ENCODE measurements at places on chromosomes 2 and 18. TPM values are rescaled to one million over a fixed set of nuclear protein-coding genes. Genes with fewer than 3 reads are reported as not detected.
A peak's percentile ranks its signal among the peaks of the same experiment; 100 is the strongest.

NEU4 gene
- 5.4 TPM for total RNA-seq

GRCh38 chr2:190763901-190764514 is 115.1 kb downstream of the NAB1 start:
- no peak overlapping the region for H3K27ac ChIP-seq
- DNase-seq, result no peak
- H3K4me3 ChIP-seq, result no peak overlapping the region
- H3K4me1 ChIP-seq, result no peaks in the 10 kb centered on the region
- H3K27me3 ChIP-seq, result no peaks in the 10 kb centered on the region
- H3K36me3 ChIP-seq, result no peaks in the 10 kb centered on the region

GRCh38 chr2:230793572-230794359 is 71.0 kb upstream of the ITM2C start:
- H3K4me3 ChIP-seq, result peak overlapping the region; percentile 47
- H3K27ac ChIP-seq, result peak overlapping the region; percentile 81
- H3K36me3 ChIP-seq, result no peaks in the 10 kb centered on the region
- peak; percentile 70 for DNase-seq
- peaks cover 36% of the 10 kb centered on the region for H3K4me1 ChIP-seq

DNA sequence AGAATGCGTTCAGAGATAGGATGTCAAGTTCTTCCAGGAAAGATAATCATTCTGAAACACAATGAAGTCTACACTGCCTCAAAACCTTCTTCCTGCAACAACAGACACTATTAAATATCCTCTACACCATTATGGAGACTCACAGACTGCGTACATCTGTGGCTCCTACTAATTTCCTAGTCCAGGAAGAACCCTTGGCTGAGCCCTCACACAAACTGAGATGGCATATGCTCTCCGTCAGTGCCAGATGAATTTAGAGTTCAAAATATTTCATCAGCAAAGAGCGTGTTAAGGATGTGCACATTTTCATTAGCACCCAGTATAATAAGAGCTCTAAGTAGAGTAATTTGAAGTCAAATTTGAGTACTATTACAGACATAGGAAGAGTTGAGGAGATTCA is 117.2 kb downstream of the TCF4 start:
- no peaks in the 10 kb centered on the region for H3K27me3 ChIP-seq
- H3K4me1 ChIP-seq, result no peaks in the 10 kb centered on the region
- no peaks in the 10 kb centered on the region for H3K36me3 ChIP-seq
- no peak for DNase-seq
- H3K27ac ChIP-seq, result no peak overlapping the region

GRCh38 chr2:128986867-128987268 is 668.2 kb upstream of the HS6ST1 start:
- no peak for DNase-seq
- H3K27ac ChIP-seq, result no peak overlapping the region
- H3K27me3 ChIP-seq, result no peaks in the 10 kb centered on the region
- no peak overlapping the region for H3K4me3 ChIP-seq
- no peaks in the 10 kb centered on the region for H3K36me3 ChIP-seq

DNA sequence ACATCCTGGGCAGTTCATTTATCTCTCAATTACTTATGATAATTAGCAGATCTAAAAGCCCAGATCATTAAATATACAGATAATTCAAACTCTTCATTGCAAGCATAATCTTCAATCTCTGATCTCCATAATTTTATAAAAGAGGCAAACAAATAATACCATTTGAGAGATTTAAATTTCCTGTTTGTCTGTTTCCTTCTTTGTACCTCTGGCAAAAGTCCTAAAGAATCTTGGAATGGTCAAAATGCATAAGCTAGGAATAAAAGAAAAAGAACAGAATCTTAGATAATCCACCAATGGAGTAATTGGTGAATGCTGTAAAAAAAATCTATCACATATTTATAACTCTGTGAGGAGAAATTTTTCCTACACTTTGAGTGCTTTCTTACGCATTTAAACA is 1080.9 kb upstream of the ZEB2 start:
- H3K27me3 ChIP-seq, result no peaks in the 10 kb centered on the region
- no peak for DNase-seq
- no peaks in the 10 kb centered on the region for H3K4me1 ChIP-seq
- H3K27ac ChIP-seq, result no peak overlapping the region

DNA sequence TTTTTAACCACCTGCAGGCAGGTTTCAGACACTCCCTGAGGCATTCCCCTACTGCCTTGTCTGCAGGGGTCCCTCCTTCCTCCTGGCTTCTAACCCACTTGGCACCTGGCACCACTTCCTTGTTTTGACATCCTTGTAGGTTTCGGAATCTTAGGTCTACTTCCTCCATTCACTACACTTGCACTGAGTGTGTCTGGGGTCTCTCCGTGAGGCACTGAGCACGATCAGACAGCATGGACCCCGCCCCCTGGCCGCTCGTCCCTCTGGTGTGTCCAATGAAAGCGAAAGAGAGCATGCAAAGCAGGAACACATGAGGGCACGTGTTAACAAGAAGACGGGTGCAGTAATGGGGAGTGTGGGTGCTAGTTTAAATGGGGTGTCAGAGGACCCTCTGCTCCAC is 63.8 kb downstream of the HAUS1 start:
- no peak for DNase-seq
- no peak overlapping the region for H3K27ac ChIP-seq
- H3K4me1 ChIP-seq, result no peaks in the 10 kb centered on the region
- H3K4me3 ChIP-seq, result peak overlapping the region; percentile 36
- no peaks in the 10 kb centered on the region for H3K27me3 ChIP-seq

TMEM163 gene
- total RNA-seq, result 2.5 TPM

- no peak overlapping the region for H3K27ac ChIP-seq
- H3K27me3 ChIP-seq, result no peaks in the 10 kb centered on the region
- DNase-seq, result no peak
- no peaks in the 10 kb centered on the region for H3K36me3 ChIP-seq
- peak overlapping the region; percentile 0 for H3K4me3 ChIP-seq
- H3K4me1 ChIP-seq, result peaks cover 17% of the 10 kb centered on the region
These were observed 72.5 kb downstream of the FAM210A start for GRCh38 chr18:13653746-13654433.

- no peak for DNase-seq
- no peaks in the 10 kb centered on the region for H3K36me3 ChIP-seq
- H3K27ac ChIP-seq, result no peak overlapping the region
- no peak overlapping the region for H3K4me3 ChIP-seq
- peaks cover 28% of the 10 kb centered on the region for H3K4me1 ChIP-seq
These were observed 30.0 kb upstream of the NTSR2 start for GRCh38 chr2:11699686-11700670.

GRCh38 chr18:48662011-48662661 is 123.3 kb downstream of the CTIF start:
- no peaks in the 10 kb centered on the region for H3K36me3 ChIP-seq
- no peak overlapping the region for H3K27ac ChIP-seq
- H3K4me3 ChIP-seq, result no peak overlapping the region
- no peaks in the 10 kb centered on the region for H3K27me3 ChIP-seq
- H3K4me1 ChIP-seq, result peaks cover 5% of the 10 kb centered on the region
- no peak for DNase-seq

DNA sequence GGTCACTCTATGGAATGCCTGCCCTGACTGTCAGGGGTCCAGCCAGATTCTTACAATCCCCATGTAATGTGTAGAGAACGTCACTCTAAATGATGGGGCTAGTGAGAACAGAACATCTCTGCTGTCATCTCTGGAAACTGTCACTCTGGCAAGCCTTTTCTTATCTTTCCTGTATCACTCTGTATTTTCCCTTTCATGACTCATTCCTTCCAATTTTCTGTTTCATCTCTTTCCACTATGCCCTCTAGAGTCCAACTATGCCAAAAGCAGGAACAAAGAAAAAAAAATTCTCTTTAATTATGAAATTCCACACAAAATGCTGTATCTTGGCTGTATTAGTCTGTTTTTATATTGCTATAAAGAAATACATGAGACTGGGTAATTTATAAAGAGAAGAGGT is 608.8 kb downstream of the ADCYAP1 start:
- H3K27ac ChIP-seq, result no peak overlapping the region
- H3K4me1 ChIP-seq, result no peaks in the 10 kb centered on the region
- no peaks in the 10 kb centered on the region for H3K36me3 ChIP-seq

- no peaks in the 10 kb centered on the region for H3K27me3 ChIP-seq
- H3K27ac ChIP-seq, result no peak overlapping the region
- H3K4me3 ChIP-seq, result no peak overlapping the region
- DNase-seq, result no peak
These were observed 380.4 kb downstream of the TNS1 start for GRCh38 chr2:217622205-217623060.

MRPL44 gene
- total RNA-seq, result 22.7 TPM

- peaks cover 13% of the 10 kb centered on the region for H3K4me1 ChIP-seq
- H3K27me3 ChIP-seq, result no peaks in the 10 kb centered on the region
- no peak overlapping the region for H3K27ac ChIP-seq
These were observed 923 bp downstream of the FIGLA start for GRCh38 chr2:70789304-70790135.

DNA sequence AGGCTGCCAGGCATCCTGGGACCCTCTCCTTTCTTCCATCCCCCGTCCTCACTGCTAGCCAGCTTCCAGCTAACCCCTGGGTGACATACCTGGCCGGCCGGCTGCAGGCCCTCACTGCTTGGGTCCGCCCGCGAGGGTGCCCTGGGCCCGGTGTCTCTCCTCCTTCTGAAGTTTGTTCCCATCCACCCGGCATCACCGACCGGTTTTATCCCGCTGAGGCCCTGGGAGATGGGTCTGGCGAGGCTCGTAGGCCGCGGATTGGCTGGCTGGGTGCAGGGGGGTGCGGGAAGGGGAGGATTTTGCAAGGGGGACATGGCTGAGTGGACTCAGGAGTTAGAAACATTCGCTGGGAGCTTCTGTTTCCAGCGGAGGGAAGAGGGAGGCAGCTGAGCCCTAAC is at the start of gene PAX8:
Gene PAX8 (minus strand): TSS at position 180 of the 398 bp plus-strand sequence. CDS start 527 bp downstream, outside the sequence.
- H3K4me3 ChIP-seq, result peak within 1 kb of the TSS; percentile 54
- no peak within 1 kb of the TSS for H3K27ac ChIP-seq
- H3K27me3 ChIP-seq, result peaks cover 21% of the 10 kb centered on the region

DNA sequence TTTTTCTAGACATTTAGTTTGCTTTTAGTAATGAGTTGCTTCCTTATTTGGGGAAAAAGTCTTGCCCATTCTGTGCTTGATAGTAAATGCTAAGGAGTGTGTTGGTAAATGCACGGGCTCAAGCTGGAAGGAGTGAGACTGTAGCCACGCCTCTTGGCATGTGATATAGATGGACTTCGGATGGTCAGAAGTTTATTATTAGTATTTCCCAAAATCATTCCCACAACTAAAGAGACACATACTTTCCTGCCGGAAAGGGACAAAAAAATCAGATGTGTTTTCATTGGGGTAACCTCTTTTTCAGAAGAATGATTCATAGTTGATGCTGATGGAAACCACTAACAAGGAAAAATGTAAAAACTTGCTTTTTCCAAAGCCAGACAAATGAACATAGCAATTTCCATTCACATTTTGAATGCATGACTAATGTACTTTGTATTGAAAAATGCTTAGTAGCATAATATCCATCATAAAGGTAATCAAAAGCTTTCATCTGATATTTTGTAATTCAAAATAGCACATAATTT is 133.2 kb downstream of the ZNF532 start:
- H3K27ac ChIP-seq, result peak overlapping the region; percentile 94
- H3K27me3 ChIP-seq, result no peaks in the 10 kb centered on the region
- H3K4me3 ChIP-seq, result peak overlapping the region; percentile 44
- peaks cover 68% of the 10 kb centered on the region for H3K4me1 ChIP-seq
- peak; percentile 68 for DNase-seq

- H3K4me1 ChIP-seq, result no peaks in the 10 kb centered on the region
- peaks cover 1% of the 10 kb centered on the region for H3K36me3 ChIP-seq
- H3K4me3 ChIP-seq, result no peak overlapping the region
- no peak overlapping the region for H3K27ac ChIP-seq
These were observed 8.9 kb downstream of the GTF3C2 start for GRCh38 chr2:27347641-27348040.

RAB1A gene
- total RNA-seq, result 88.5 TPM

- H3K4me3 ChIP-seq, result no peak overlapping the region
- H3K27me3 ChIP-seq, result no peaks in the 10 kb centered on the region
- H3K27ac ChIP-seq, result no peak overlapping the region
- no peak for DNase-seq
- no peaks in the 10 kb centered on the region for H3K36me3 ChIP-seq
These were observed 35.5 kb upstream of the KIDINS220 start for GRCh38 chr2:8872821-8873432.

- H3K4me1 ChIP-seq, result no peaks in the 10 kb centered on the region
- H3K4me3 ChIP-seq, result no peak overlapping the region
- H3K27me3 ChIP-seq, result no peaks in the 10 kb centered on the region
These were observed 65.8 kb upstream of the CREB1 start for GRCh38 chr2:207464007-207464406.

DNA sequence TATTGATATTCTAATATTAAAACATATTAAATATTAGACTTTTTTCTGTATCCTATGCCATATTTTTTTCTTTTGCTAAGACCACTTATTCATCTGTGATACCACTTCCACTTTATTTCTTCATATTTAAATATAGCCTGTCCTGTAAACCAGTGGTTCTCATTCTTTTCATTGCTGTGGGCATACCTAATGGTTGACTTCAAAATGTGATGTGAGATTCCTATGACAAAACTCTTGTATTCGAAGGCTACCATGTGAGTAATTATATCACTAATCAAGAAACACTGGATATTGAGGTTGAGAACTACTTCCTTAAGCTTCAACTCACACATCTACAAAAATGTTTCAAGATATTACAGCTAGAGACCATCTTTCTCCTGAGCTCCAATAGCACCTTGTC is 3.6 kb downstream of the SCRN3 start:
- H3K36me3 ChIP-seq, result peaks cover 3% of the 10 kb centered on the region
- no peak overlapping the region for H3K4me3 ChIP-seq
- no peaks in the 10 kb centered on the region for H3K27me3 ChIP-seq
- no peak for DNase-seq

DIPK1C gene
- not detected for total RNA-seq

PMAIP1 gene
- not detected for total RNA-seq

DNA sequence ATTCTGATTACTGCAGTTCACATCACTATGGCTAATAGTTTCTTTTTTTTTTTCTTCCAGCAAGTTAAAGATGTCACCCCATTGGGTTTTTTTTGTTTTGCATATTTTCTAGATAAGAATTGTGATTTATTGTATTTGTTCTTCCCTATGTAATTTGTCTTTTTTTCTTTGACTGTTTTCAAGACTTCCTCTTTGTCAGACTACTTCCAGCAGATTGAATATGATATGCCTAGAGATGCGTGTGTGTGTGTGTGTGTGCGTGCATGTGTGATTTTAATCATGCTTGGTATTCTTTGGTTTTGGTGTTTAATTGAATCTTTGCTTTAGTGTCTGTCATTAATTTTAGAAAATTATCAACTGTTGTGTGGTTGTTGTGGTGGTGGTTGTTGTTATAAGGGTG is 166.7 kb upstream of the SLC39A10 start:
- no peak for DNase-seq
- no peak overlapping the region for H3K27ac ChIP-seq
- no peak overlapping the region for H3K4me3 ChIP-seq
- H3K4me1 ChIP-seq, result no peaks in the 10 kb centered on the region
- no peaks in the 10 kb centered on the region for H3K36me3 ChIP-seq

PIEZO2 gene
- 8.3 TPM for total RNA-seq

- no peak for DNase-seq
- H3K27ac ChIP-seq, result no peak overlapping the region
- H3K27me3 ChIP-seq, result no peaks in the 10 kb centered on the region
- H3K4me3 ChIP-seq, result no peak overlapping the region
These were observed 889.3 kb upstream of the CELF4 start for GRCh38 chr18:38454764-38455469.
